ENCODE measurements at places on chromosomes 13 and 19.

DNA sequence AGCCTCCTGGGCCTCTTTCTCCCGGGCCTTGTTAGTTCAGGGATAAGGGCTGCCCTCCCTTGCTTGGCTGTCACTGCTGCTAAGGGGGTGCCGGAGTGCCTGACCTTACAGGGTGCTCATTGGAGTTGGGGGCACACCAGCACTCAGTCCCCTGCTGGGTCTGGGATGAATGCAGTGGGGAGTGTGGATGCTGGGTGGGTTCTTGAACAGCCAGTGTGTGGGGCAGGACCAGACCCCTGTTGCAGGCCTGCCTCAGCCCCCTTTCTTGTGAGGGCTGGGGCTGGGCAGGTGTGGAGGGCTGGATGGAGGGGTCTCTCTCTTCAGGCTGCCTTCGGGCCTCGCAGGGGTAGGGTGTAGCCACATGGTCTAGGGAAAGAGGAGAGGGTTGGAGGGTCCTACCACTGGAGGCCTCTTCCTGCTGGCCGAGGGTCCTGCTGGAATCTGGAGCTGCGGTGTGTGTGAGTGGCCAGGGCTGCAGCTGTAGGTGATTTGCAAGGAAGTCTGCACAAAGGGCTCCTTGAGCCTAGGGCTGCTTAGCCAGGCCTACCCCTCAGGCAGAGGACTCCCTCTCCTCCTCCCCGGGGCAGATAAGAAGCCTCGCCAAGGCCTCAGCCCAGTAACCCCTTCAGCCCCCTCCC lies 3.2 kb downstream of the CEBPA start:
- DNase-seq = no peak

GRCh38 chr13:48370815-48371214 lies 42.1 kb downstream of the LPAR6 start:
- DNase-seq = no peak

DNA sequence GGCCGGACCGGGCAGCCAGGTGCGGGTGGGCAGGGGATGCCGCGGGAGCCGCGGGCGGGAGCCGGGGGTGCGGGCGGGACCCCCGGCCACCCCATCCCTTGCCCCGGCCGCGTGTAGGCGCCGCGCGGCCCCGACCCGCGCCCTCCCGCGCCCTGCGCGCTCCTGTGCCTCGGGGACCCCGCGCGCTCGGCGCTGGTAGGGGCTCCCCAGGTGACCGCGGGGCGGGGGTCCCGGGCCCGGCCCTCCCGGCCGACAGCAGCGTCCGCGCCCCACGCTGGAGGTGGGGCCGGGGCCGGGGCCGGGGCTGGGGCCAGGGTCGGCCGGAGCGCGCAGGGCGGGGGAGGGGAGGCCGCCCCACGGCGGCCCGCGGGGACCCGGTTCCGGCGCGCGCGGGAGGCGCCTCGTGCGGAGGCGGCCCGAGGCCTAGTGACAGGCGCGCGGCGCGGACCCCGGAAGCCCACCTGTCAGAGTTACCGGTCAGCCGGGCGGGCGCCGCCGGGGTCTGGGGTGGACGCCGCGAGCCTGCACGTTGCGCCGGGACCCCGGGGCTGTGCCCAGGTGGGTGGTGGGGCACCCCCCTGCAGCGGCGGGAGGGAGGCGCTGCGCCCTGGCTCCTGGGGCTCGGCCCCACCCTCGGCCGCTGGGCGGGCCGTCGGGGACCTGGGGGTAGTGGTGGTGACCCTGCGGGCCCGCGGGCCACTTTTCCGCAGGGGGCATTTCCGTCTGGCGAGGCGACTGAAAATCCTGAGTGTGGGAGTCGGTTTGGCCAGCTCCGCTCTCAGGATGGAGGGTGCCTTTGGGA lies 518 bp downstream of the TFDP1 start:
- peak; percentile 34 for DNase-seq

DNA sequence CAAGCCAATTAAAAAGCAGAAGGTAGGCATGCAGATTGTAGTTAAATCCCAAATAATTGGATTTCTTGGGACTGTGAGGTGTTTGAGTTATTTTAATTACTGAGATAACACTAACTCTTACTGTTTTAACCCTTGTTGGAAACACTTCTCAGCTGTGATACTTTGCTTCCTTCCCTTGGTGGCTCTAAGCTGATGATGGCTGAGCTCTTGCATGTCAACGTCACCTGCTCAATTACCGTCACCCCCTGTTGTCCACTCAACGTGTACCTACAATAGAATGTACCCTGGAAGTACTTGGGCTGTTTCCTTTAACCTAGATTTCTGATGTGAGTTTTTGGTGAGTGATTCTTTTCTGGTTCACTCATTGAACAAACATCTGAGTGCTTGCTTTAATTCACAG lies 303.4 kb downstream of the SLC7A1 start:
- DNase-seq = no peak

GRCh38 chr19:2376784-2377519 lies 16.9 kb downstream of the TMPRSS9 start:
- DNase-seq = no peak

DNA sequence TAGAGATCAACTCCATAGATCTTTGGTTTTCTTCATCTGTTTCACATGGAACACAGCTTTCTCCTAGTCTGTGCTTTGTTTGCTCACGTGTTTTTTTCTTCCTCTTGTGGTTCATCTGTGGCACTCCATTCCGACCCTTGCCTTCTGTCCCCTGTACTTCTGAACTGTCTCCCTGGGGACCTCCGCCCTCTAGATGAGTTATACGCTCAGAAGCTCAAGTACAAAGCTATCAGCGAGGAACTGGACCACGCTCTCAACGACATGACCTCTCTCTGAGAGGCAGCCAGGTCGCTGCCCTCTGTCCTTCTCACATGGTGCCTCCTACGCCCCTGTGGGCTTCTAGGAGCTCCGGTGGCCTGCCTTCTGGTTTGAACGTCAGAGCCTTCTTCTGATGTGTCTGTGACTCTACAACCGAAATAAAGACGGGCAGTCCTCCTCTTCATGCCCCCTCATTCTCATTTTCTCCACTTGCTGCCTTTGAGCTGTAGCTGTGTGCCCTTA lies 16.6 kb upstream of the RAB8A start:
- DNase-seq = no peak

DNA sequence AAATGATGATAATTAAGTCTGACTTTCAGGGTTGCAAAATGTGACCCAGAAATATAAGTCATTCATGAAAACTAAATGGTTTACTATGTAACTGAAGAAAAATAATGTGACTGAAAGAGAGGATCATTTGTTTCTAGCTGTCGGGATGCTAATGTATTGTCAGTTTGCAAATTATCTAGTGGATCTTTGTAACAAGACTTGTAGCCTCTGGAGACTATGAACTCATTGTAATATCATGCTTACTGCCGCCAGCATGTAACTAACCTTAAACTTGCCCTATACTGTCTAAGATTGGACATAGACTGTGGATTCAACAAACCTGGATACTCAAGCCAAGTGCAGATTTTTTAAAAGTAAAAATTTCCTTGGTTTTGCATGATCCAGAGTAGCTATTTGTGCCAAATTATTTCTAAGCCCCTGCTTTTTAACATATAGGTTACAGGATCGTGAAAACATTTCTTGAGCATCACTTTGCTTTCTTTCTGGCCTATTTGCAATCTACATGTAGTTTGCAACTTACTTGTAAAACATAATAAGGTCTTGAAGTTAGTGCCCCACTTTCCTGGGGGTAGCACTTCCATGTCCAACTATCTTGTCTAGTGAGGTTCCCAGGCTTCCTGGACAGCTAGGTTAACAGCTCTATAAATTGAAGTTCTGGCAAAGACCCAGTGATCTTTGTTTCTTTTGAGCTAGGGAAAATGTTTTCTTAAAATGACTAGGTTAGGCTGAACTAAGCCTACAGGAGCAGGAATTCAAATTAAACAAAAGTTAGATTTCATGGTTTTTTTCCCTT lies 3.3 kb upstream of the POSTN start:
- no peak for DNase-seq

GRCh38 chr13:27810009-27810408 lies 17.7 kb downstream of the GSX1 start:
- no peak for DNase-seq

DNA sequence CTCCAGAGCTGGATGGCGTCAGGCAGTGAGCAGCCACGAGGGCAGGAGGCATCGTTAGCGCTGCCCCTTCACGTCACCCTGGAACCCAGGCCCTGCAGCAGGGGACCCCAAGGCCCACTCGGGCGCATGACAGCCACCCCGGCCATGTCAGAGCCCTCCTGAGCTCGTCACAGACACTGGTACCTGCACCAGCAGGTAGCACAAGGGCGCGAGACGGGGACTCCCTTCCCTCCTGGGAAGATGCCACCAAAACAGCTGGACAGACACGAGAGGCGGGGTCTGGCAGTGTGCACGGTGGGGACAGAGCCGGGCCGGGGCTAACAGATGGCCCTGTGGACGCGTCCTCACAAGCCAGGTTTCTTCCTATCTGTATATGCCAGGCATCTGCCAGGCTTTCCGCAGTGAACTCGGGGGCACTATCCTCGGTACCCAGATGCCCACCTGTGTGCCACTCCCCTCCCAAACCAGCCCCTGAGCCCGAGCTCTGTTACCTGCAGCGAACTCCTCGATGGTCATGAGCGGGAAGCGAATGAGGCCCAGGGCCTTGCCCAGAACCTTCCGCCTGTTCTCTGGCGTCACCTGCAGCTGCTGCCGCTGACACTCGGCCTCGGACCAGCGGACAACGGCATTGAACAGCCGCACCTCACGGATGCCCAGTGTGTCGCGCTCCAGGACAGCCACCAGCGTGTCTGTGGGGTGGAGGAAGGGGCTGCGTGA lies 25.8 kb downstream of the BTBD2 start:
- DNase-seq = no peak

DNA sequence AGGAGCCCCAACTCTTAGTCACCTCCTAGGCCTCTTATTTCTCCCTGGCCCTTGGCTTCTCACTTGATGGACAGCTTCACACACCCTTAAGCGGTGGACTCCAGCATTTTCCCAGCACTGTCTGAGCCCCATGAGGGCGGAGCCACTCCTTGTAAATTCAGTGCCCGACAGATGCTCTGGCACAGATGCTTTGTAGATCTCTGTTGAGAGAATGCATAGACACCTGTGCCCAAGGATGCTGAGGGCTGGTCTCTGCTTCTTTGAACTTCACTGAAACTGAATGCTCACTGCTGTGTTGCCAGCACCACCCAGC lies 3.3 kb downstream of the SYCN start:
- DNase-seq = peak; percentile 94

DNA sequence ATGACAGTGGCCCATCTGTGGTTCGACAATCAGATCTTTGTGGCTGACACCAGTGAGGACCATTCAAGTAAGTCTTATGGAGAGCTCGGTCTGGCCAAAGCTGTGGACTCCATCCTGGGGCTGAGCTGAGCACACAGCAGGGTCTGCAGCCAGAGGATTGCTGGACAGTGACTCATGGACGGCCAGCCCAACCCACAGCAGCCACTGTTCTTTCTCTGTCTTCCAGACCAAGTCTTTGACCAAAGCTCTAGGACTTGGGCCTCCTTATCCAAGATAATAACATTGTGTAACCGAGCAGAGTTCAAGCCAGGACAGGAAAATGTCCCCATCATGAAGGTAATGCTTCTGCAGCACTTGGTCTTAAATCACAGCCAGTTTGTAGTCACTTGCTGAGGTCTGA lies 12.4 kb downstream of the ATP12A start:
- DNase-seq = no peak

- no peak for DNase-seq
Observed at GRCh38 chr13:105655046-105655445, 880.4 kb downstream of the EFNB2 start.

GRCh38 chr19:48874303-48875135 lies 2.3 kb downstream of the PPP1R15A start:
- DNase-seq = no peak

- no peak for DNase-seq
Observed at GRCh38 chr13:23567906-23568460, 2.2 kb upstream of the TNFRSF19 start.

- peak; percentile 36 for DNase-seq
Observed at GRCh38 chr19:10404888-10405820, 1.8 kb upstream of the CDC37 start.

DNA sequence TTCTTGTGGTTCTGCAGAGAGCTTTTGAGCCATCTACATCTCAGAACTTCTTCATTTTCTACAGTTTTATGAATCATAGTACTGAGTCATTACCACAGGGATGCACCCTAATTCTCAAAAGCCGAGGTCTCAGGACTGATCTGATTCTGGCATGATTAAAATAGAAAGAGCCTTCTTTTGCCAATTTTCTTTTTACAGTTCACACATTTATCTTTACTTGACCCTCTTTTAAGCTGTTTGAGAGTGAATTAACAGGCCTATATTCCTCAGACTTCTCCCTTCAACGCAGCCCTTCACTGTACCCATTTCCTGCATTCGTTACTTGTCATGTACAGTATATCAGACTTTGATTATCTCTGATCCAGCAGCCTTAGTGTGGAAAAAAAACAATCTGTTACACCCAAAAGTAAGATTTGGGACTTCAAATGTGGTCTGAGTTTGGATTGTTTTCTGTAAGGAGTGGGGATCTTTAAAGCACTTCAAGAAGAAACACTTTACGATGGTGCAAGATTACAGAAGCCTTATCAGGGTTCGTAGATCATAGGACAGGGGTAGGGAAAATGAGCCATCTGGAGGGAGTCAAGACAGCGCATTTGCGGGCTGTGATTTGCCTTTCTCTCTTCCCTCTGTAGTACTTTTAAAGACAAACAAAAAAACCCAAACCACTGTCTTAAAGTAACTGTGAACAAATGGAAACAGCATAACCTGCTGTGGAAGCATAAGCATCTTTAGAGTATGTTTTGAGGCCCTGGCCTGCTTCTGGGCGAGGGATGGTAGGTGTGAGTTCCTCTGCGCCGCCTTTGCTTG lies 15.3 kb upstream of the GPR183 start:
- no peak for DNase-seq

- no peak for DNase-seq
Observed at GRCh38 chr13:84962849-84963248, 836.4 kb downstream of the SLITRK6 start.

DNA sequence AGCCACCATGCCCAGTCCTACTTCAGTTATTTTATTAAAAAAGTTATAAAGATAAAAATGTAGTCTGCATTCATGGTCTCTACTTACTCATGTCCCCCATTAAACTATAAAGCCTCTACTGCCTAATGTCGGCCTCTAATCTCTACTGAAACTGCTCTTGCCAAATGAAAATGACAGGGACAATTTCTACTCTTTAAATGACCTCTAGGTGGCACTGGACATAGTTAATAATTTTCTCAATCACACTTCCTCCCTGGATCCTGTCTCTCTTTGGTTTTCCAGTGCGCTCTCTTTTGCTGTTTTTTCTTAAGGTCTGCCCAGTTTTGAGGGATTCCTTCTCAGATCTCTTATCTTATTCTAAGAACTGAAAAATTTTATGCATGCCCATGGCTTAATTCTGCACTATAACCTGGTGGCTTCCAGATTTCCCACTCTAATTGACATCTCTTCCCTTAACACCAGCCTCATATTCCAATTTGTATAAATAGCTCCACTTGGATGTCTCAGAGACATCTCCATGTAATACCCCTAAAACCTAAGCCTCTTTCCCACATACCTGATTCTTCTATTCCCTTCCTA lies 54.3 kb downstream of the MTMR6 start:
- peak; percentile 62 for DNase-seq

GRCh38 chr13:105936816-105937215 lies 598.6 kb downstream of the EFNB2 start:
- DNase-seq = no peak

All from NCI-H524 (cell line).